ENCODE measurements at places on chromosomes 13 and 19.

DNA sequence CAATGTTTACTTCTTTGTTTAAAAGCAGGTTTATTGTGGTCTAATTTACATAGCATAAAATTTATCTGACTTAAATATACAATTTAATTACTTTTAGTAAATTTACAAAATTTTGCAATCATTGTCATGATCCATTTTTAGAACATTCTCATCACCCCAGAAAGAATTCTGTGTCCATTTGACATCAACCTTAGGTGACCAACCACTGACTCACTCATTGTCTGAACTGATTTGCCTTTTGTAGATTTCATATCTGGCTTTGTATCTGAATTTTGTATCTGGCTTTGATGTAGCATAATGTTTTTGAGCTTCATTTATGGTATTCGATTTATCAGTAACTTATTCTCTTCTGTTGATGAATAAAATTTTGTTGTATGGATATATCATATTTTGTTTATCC is 40.4 kb downstream of the EDNRB start:
- DNase-seq: no peak

DNA sequence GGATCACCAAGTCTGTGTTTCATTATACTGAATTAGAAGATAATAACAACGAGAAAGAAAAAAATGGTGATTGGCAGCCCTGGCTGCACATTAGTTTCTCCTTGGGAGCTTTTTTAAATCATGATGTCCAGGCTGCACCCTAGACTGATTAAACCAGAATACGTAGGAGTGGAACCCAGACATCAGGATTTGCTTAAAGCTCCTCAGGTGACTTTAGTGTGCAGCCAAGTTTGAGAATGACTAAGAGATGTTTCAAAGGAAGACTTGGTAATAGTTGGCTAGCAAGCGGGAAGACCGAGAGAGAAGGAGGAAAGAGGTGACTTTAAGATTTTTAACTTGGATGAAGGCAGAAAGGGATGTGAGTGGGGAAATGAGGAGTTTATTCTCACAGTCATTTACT is 71.4 kb upstream of the SERP2 start:
- no peak for DNase-seq

GRCh38 chr19:1250437-1251260 is 2.3 kb downstream of the MIDN start:
- peak; percentile 76 for DNase-seq

- DNase-seq: no peak
These were observed 14.9 kb downstream of the PLA2G4C start for GRCh38 chr19:48095612-48096175.

- DNase-seq: no peak
These were observed 24.1 kb downstream of the UPF1 start for GRCh38 chr19:18855647-18856384.
